Activated CD4-positive, alpha-beta T cell treated with anti-CD3 and anti-CD28 coated beads, Interleukin-2, amount 50 U/mL, for 24 hours (primary cell): ENCODE measurements at places on chromosomes 2 and 18.

DNA sequence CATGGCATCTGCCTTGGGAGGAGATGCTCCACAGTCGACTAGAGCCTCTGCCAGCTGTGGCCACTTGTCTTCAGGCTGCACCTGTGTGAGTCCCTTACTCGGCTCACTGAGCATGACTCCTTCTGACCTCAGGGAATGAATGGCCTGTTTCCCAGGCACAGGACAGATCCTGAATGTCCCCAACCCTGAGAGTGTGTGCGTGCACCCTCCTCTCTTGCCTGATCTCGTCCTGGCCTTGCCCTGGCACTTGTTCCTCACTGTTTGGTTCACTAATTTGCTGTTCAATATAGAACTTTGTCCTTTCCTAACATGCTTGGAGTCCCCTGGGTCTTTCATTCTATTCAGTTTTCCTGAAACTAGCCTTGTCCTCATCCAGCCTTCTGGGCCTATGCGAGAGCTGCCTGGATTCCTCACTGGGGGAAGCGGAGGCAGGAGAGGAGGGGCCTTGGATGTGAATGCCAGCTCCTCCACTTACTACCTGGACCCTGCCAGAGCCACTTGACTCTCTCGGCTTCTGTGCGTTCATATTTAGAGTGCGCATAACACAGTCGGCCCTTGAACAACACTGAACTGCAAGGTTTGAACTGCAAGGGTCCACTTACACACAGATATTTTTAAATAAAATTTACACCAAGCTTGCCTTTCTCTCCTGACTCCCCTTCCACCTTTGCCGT, 184.8 kb downstream of the ACKR3 start:
- DNase-seq = no peak

- no peak for DNase-seq
These were observed 2.0 kb upstream of the GNLY start for GRCh38 chr2:85692039-85692645.

GRCh38 chr2:241571821-241572620, 13.5 kb downstream of the BOK start:
- no peak for DNase-seq

DNA sequence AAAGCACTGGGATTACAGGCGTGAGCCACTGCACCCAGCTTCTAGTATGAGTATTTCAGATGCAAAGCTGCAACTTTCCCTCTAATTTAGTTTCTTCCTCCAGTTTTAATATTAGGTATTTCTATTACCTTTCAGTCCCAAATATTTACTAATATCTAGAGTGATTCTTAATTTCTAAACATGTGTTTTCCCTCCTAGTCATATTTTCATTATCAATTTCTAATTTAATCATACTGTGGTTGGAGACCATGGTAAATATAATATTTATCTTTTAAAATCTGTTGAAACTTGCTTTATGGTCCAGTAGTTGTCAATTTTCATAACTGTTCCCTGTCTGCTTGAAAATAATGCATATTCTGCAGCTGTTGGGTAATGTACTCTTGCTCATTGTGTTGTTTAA, 245.9 kb upstream of the REV1 start:
- DNase-seq = no peak

- no peak for DNase-seq
These were observed 2.1 kb downstream of the TMEM247 start for GRCh38 chr2:46481198-46482193.

DNA sequence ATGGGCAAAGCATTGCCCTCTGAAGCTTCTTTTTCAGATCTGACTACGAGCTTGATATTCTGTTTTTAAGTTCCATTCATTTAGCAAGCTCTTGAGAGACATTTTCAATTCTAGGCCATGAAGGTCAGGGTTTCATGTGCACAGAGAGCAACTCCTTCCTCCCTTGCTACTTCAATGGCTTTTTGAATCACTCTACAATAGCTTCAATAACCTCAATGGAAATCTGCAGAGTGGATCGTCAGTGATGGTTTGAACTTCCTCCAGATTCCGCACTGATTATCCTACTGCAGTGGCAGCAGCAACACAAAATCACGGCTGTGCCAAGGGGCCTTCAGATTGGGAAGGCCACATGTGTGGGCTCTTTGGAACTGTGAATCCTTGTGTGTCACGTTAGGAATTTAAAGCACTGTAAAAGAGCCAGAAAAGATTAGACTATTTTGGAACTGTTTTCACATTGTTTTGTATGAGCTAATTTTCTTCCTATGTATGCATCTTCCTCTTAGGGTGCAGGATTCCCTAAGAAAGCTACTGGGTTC, 88.4 kb upstream of the MGAT4A start:
- DNase-seq = no peak

DNA sequence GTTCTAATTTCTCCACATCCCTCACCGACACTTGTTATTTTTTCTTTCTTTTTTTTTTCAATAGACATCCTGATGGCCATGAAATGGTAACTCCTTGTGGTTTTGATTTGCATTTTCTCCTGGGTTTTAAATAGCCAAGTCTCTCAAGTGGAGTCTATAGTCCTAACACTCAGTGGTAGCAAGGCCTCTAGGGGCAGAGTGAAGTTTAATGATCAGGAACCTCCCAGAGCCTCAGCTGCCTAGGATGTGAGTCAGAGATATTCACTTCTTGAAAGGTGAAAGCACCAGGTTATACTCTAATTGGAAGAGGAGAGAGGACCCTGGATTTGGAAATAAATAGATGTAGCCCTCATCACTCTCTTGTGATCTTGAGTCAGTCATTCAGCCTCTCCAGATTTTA, 62.7 kb upstream of the CAPN13 start:
- no peak for DNase-seq

GRCh38 chr18:73270920-73271634, 403.3 kb upstream of the NETO1 start:
- no peak for DNase-seq

DNA sequence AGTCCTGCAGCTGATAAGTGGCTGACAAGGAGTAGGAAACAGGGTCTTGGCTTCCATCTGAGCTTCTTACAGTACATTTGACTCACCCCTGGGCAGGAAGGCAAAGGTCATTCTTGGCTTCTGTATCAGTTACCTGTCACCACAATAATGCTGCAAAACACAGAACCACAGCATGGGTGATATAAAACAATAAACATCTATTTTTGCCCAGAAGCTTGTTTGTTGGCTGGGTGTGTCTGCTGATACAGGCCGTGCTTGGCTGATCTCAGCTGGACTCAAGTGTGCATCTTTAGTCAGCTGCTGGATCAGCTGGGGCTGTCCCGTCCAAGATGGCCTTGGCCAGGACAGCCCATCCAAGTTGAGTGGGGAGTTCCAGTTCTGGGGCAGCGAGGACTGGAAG, 34.7 kb downstream of the ONECUT2 start:
- DNase-seq = no peak

DNA sequence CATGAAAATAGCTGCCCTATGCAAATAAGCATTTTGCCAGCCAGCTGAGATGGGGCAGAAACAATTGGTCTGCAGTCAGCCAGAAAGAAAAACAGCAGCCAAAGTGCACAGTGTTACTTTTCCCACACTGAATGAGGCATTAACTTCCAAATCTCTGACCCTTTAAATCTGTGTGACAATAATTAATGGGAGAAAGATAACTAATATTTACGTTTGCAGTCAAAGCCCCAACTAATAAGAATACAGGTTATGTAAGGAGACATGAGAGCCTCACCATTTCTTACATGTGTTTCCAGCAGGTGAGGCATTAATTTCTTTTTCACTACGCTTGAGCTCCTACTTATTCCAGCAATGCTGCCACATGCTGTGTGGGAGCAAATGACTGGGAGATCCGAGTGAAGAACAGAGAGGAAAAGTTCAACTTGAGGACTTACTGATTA, 339.0 kb downstream of the SATB2 start:
- no peak for DNase-seq

- no peak for DNase-seq
These were observed 158.2 kb upstream of the MYCN start for GRCh38 chr2:15782009-15782751.

GRCh38 chr18:58887613-58887963, 22.9 kb downstream of the ZNF532 start:
- DNase-seq = no peak
